ENCODE measurements at places on chromosomes 2 and 18.

DNA sequence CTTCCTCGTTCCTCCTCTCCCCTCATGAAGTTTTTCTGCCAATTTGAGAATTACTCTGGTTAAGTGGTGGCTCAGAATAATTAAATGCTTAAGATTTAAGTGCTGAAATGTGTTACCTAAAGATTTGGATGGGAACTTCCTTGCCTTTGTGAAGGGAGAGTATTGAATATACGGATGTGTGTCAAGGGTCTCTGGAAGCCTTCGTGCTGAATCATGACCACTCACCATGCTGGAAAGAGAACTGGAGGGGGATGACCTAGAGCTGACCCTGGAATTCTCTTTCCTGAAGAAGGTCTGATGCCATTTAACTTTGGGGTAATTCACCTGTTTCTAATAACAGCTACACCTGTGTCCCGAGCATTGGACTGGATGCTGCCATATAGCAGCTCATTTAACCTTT lies 2.2 kb downstream of the MOCOS start:
- no peak for DNase-seq

- DNase-seq, result no peak
Observed at GRCh38 chr2:6526093-6526824, 339.4 kb downstream of the CMPK2 start.

DNA sequence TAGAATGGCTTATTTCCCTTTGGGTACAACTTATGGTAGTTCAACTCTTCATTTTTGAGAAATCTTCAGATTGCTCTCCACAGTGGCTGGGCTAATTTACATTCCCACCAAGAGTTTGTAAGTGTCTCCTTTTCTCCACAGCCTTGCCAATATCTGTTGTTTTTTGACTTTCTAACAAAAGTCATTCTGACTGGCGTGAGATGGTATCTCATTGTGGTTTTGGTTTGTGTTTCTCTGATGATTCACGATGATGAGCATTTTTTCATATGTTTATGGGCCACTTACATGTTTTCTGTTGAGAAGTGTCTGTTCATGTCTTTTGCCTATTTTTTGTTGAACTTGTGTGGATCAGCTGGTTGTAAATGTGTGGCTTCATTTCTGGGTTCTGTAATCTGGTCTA lies 871.0 kb downstream of the EPHA4 start:
- no peak for DNase-seq

DNA sequence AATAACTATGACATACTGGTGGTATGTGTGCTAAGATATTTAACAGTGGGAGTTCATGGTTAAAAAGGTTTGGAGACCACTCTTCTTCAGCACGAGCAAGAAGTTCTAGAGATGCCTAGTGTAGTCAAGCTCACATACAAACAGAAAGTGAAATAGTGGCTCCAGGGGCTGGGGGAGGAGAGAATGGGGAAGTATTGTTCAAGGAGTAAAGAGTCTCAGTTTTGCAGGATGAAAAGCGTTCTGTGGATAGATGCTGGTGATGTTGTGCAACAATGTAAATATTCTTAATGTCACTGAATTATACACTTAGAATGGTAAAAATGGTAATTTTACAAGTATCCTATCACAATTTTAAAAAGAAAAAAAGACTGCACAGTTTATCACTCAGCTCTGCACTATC lies 29.0 kb upstream of the EPAS1 start:
- no peak for DNase-seq

DNA sequence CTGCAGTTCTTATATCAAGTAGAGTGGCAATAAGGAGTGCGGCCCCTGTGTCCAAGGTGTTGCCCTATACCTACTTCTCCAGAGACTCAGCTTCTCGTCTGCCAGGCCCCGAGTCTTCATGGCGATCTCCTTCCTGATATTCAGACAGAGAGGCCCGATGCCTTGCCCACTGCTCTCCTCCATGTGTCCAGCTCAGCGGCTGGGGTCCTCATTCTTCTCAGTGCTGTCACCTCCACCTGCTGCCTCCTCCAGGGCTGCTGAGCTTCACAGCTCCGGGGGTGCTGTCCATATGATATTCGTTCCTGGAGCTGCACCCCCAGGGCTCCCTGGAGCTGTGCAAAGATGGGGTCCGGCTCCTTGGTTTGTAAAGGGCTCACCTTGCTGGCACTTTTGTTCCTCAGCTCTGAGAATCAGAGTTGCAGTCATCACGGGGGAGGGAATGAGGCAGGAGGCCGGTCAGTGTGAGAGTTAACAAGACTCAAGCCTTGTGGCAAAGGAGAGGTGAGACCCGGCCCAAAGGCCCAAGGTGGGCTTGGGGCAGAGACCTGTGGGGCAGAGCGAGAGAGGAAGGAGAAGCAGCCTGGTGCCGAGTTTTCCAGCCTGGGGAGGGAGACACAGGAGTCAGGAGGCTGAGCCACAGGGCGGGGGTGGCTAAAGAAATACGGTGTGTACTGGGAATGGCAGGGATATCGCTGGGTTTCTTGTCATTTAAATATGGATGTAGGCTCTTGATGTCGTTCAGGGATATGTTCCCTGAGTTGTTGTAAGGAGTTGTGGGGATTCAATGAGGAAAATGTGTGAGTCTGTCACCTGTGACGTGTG lies 120.6 kb downstream of the CTIF start:
- DNase-seq, result no peak

- no peak for DNase-seq
Observed at GRCh38 chr2:227324642-227324994, 433 bp upstream of the MFF start.

DNA sequence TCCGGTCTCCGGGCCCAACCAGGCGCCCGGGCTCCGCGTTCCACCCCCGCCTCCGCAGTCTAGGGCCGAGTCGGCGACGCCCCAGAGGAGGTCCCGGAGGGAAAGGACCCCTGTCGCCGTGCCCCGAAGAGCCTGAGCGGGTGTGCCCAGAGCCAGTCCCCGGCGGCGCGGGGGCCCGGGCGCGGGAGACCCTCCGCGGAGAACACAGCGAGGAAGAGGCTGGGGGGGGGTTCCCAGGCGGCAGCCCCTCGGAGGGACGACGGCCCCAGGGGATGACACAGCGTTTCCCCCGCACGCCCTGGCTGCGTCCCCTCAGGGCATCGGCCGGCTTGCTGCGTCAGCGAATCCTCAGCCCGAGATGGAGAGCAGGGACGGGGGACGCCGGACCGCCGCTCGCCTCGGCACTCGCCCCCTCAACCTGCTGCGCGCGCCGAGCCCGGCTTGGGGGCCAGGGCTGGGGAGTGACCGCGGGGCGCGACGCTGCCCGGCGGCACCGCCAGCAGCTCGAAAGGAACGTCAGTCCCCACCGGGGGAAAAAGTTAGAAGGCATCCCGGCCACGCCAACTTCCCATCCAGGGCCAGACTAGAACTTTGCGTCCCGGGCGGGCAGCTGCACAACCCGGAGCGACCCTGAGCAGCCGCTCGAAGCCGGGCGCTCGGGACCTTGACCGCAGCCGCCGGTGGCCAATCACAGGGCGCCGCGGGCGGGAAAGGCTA lies 711 bp downstream of the SFXN5 start:
- DNase-seq, result peak; percentile 5

DNA sequence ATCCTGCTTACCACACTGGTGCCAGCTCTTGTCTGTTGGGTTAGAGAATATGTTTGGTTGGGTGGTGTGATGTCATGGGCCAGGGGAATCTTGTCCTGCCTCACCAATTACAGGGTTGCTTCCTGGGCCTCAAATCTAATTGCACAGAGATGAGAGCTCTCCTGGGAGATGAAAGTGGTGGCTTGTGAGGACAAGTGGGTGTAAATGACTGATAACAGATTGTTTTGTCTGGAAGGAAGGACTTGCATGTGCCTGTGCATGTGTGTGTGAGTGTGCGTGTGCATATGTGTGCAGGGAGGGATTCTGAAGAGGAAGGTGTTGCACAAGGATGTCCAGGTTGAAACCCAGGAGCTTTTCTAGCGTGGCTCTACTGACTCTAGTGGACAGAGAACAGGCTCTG lies 271.9 kb downstream of the LOXHD1 start:
- no peak for DNase-seq

DNA sequence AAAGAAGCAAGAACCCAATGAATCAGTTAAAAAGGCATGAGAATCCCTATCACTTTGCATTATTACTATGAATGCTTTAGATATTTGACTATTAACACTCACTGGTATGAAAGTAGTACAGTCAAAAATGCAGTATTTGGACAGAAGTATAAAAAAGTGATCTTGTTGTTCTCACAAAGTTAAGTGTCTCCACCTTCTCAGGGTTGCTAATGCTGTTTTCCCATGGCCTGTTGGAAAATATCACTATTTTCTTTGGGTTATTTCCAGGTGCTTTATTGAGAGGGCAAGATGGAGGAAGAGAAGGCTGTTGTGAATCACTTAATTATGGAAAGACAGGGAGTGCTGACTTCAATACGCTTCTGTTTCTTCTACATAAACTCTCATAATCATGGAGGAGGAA lies 13.6 kb upstream of the CREB1 start:
- no peak for DNase-seq

- DNase-seq, result no peak
Observed at GRCh38 chr2:232345251-232345650, 33.3 kb upstream of the ALPP start.
